ENCODE measurements at places on chromosomes 7 and 10.

- DNase-seq, result peak; percentile 34
Observed at GRCh38 chr7:16940776-16941175, 59.0 kb upstream of the AGR3 start.

DNA sequence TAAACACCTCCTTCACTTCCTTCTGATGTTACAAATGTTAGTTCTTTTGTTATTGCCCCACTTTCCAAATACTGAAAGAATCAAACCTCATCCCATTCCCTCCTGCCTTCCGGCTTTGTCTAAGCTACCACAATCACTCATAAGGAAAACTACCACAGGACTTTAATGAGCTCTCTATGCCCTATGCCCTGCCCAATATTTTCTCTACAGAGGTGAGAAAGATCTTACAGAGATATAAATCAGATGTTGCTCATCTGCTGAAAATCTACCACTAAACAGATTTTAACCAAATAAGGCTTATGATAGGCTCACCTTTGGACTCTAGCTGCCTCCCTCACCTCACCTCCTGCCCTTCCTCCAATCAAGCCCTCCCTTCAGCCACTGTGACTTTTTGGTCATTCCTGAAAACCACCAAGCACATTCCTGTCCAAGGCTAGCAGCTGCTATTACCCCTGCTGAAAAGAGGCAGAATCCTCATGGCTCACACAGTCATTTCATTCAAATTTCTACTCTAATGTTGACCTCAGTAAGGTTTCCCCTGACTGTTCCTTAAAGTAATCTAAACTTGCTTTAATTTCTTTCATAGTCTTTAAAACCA lies 7.7 kb downstream of the ZNF33B start:
- DNase-seq, result no peak

DNA sequence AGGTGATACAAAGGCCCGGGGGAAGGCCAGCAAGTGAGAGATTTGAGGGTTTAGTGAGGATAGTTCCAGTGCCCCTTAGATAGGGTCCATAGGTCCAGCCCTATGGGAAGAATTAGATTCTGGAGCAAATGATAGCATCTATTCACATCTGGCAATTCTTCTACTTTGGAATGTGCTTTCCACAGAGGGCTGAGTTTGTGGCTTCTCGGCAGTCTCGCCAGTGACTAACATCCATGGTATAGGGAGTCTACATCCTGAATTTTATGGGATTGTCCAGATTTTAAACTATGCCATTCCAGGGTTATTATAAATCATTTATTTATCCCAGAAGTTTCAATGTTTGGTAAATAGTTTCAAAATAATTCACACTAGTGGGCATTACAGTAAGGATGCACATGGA lies 207.3 kb upstream of the ADO start:
- peak; percentile 77 for DNase-seq

GRCh38 chr10:43867667-43868565 lies 219.2 kb upstream of the ZNF32 start:
- DNase-seq, result peak; percentile 89

DNA sequence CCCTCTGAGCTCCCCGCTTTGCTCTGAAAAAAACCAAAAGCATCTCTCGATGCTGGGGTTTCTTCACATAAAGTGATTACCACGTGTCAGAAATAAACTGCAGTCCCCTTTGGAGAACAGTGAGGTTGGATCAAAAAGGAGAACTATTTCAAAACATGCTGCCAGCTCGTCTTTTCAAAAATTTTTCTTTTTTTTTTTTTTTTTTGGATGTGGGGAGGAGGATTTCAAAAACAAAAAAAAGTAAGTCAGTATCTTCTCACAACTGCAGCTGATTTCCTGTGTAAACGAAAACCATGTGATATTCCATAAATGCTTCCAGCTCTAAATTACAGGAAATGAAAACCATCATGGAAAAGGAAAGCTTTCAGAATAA lies 155.0 kb upstream of the LYZL2 start:
- peak; percentile 80 for DNase-seq

GRCh38 chr7:123348690-123349089 lies 148.9 kb upstream of the SLC13A1 start:
- DNase-seq, result no peak

DNA sequence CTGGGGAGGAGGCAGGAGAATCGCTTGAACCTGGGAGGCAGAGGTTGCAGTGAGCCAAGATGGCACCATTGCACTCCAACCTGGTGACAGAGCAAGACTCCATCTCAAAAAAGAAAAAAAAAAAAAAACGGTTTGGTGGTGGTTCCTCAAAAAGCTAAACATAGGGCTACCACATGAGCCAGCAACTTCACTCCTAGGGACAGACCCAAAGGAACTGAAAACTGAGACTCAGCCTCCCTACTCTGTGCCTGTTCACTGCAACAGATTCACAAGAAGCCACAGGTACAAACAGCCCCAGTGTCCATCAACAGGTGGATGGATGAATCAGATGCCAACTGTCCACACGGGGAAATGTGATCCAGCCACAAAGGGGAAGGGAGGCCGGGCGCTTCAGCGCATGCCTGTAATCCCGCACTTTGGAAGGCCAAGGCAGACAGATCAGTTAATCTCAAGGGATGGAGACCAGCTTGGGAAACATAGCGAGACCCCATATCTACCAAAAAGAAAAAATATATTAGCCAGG lies 79.1 kb upstream of the TNRC18 start:
- DNase-seq, result no peak

GRCh38 chr10:124160943-124161582 lies 67.7 kb upstream of the CHST15 start:
- DNase-seq, result no peak

- DNase-seq, result no peak
Observed at GRCh38 chr7:127890726-127891125, 140.5 kb downstream of the LRRC4 start.

Measured in fibroblast of lung (primary cell).